ENCODE measurements at places on chromosomes 1 and 21.

DNA sequence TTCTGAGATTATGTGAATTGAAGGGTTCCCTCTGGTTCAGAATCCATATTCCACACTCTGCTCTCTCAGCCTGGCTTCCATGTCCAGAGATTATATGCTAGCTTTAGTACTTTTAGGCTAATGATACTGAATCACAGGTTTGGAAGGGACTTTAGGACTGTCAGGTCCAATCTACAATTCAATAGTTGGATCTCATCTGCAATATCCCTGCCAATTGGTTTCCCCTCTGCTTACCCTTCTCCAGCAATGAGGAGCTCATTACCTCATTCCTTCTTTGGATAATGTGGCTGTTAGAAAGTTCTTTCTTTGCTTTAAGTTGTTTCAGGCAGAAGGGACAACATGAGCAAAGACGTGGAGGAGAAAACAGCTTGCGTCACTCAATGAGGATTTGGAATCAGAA is 245.3 kb downstream of the PLPP3 start:
- DNase-seq, result no peak

GRCh38 chr1:53783056-53783455 is 44.1 kb upstream of the GLIS1 start:
- no peak for DNase-seq

- DNase-seq, result no peak
Measured at GRCh38 chr1:211827051-211827450, 3.5 kb downstream of the LPGAT1 start.

DNA sequence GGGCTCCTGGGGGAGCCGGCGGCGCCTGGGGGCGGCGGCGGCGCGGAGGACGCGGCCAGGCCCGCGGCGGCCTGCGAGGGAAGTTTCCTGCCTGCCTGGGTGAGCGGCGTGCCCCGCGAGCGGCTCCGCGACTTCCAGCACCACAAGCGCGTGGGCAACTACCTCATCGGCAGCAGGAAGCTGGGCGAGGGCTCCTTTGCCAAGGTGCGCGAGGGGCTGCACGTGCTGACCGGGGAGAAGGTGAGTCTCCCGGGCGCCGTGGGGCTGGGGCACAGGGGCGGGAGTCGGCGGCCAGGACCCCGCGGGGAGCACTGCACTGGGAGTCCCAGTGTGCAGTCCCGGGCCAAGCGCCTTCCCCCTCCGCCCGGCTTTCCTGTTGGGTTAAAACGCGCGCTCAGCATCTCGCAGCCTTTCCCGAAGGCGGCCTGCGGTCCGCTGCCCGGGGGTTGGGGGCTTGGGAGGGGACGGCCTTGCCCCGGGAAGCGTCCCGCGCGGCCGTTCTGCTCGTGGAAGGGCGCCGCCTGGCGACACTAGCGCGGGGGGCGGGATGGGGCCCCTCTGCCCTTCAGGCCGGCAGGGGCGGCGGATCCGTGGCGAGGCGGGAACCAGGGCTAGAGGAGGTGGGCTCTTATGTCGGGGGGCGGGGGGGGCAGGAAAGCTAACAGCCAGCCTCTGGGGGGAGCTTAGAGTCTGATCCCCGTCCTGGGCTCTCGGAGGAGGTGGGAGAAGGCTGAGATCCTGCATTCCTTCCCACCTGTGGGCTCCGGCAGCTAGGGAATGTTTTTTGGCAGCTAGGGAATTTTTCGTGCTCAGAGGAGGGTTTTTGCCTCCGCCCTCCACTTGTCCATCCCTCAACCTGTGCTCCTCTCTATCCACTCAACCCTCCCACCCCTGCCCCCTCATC is 1.1 kb downstream of the HUNK start:
- no peak for DNase-seq

- DNase-seq, result no peak
Measured at GRCh38 chr1:31390071-31390470, 17.2 kb upstream of the FABP3 start.

GRCh38 chr1:21318714-21319159 is 28.5 kb upstream of the ECE1 start:
- no peak for DNase-seq

DNA sequence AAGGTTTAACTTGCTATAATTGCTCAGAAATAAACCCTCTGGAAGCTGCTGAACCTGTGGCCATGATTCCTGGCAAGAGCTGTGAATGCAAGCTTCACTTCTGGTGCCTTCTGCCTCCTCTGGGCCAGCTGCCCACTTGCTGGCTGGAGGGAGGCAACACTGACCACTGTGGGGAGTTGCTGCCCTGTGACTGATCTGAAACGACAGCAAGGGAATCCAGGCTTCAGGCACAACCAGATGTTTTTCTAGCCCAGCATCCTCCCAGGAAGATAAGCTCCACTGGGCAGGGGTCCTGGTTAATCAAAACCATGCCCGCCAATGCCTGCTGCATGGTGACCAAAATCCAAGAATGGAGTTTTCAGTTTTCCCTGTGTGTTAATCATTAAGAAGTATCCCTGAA is 180.0 kb upstream of the HMGB4 start:
- DNase-seq, result no peak

DNA sequence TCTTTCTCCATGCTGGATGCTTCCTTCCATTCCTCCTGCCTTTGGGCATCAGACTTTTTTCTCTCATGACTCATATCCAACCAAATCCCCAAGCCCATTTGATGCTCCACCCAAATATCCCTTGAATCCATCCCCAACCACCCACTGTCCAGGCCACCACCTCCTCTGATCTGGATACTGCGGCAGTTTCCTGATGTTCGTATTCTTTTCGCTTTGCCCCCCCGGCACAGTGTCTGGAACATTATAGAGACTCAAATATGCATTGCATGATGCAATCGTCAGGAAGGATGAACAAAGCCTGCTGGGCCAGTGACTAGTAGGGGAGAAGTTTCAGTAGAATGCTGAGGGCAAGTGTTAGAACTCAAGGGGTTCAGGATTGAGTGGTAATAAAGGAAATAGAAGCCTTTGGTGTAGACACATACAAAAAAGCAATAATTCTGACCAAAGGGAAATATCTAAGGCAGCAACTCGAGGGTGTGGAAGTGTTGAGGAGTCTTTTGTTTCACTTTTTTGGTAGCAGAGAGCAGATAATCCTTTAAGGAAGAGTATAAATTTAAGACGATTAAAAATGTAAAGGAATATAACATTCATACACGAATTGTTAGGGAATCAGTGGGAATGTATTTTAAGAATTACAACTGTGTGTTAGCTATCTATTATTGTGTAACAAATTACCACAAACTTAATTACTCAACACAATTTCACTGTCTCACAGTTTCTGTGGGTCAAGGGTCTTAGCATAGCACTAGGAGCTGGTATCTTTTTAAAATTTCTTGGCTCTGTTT is 7.5 kb downstream of the S100A11 start:
- DNase-seq, result no peak

- no peak for DNase-seq
Measured at GRCh38 chr1:22709891-22710700, 543 bp upstream of the EPHB2 start.

- DNase-seq, result no peak
Measured at GRCh38 chr1:206739411-206740076, 31.0 kb upstream of the IL19 start.

GRCh38 chr1:44411861-44412260 is 6.8 kb downstream of the RNF220 start:
- no peak for DNase-seq

- no peak for DNase-seq
Measured at GRCh38 chr1:57248830-57249229, 175.0 kb downstream of the DAB1 start.

DNA sequence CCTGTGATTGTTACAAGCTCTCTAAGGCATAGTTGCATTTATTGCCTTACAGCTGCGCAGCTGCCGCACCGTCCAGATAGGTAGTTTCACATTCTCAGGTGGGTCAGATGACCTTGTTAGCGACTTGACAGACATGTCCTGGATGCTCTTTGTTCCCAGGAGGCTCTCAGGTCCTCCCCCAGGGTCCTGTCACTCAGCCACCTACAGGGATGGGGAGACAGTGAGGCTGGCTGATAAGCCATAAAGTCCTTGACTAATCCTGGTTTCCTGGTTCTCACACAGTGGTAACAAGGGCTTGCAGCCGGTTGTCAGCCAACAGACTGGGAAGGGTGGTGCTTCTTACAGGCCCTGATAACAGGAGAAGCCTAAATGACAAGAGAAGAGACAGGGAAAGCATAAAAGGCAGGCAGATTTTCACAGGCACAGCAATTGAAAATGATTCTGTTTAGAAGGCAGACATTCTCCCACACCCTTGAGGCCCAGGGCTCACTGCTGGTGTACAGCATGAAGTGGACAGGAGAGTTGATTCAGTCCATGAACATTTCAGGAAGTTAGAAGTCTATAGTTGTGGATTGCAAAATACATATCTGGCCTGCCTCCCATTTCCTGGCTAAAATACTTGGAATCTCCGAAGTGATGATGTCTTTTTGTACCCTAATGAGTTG is 2.9 kb downstream of the ARF1 start:
- DNase-seq, result no peak

DNA sequence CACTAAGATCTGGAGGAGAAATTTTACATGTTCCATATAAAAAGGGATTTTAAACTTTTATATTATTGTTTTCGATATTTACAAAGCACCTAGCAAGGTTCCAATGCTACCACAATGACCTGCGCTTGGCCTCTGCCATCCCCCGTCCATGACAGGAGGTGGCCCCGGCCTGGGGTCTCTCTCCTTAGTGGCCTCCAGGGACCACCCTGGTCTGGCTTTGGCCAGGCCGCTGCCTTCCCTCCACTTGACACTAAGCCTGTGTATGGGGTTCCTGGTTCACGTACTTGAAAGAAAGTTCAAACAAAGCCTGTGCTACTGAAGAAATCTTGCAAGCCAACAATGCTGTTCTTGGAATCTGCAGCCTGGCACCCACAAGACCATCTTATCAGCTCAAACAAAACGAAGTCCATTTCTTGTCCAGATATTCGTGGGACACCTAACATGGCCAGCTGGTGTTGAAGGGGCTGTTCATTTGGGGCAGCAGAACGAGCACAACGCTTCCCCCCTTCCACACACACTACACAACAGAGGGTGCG is 12.8 kb downstream of the PRDM15 start:
- no peak for DNase-seq

DNA sequence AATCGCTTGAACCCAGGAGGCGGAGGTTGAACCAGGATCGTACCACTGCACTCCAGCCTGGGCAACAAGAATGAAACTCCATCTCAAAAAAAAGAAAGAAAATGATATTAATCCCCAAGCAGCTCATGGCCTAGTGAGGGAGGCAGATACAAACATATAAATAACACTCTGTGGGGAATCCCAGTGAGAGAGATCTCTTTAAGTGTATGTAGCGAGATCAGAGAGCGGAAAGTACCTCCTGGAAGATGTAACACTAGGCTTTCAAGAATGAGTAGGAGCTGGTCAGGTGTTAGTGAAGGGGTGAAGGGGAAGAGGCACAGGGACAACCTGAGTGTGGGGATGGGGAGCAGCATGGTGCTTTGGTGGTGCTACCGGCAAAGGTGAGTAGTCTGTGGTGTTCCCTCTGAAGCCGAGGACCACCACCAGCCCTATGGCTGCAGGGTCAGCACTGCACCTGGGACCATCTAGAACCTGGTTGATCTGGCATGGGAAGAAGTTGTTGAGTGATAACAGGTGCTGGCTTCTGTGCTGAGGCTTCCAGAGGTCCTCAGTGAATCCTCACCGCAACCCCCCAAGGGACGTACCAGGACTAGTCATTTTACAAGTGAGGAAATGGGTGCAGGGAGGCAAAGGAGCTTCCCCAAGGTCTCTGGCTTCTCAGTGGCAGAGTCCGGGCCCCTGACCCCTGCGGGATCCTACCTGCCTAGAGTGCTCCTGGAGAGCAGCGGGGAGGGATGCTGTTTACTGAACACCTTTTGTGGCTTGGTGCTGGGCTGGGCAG is 367.6 kb upstream of the VAMP3 start:
- no peak for DNase-seq

DNA sequence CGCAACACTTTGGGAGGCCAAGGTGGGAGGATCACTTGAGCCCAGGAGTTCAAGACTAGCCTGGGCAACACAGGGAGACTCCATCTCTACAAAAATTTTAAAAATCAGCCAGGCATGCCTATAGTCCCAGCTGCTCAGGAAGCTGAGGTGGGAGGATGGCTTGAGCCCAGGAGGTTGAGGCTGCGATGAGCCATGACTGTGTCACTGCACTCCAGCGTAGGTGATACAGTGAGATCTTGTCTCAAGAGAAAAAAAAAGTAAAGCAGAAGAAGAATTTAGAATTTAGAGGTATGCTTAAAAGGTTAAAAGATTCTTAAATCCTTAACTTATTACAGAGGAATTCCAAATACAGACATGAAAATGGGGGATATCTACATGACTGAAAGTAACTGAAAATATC is 79.5 kb downstream of the SMYD3 start:
- no peak for DNase-seq

DNA sequence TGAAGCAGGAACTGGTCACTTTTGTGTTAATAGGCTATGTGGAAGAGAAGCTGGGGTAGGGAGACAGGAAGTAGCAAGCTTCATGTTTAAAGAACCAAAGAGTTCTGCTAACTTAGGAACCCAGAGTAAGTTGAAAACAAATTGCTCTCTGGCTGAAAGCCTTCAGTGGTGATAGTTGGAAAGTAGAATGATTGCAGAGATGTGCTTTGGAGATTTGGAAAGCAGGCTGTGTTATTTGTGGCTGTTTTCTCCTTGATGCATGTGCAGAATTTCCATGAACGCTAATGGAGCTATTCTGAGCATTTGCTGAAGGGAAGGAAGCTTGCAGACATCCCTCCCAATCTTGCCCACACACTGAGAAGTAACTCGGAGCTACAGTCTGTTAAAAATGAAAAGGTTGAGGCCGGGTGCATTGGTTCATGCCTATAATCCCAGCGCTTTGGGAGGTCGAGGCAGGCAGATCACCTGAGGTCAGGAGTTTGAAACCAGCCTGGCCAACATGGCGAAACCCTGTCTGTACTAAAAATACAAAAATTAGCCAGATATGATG is 45.7 kb downstream of the TCEANC2 start:
- DNase-seq, result no peak

- no peak for DNase-seq
Measured at GRCh38 chr1:221683681-221684080, 58.2 kb downstream of the DUSP10 start.

GRCh38 chr1:243849421-243850201 is 432 bp downstream of the AKT3 start:
- no peak for DNase-seq

DNA sequence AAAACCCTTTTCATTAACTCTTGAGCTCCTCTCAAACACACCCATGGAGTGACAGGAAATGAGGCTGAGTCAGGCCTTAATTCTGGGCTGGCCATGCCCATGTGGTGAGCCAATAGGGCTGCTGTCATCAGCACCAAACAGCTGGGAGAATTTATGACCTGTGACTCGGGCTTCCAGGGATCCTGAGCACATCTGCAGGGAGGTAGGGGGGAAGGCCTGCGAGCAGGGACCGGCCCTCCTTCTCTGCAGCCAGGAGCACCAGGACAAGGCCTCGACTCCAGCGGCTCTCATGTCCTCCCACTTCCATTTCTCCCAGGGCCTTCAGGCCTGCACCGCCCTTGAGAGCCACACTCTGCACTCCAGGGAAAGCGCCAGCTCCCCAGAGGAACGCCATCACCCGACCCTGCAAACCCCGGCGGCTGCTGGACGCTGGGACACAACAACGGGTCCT is 14.6 kb downstream of the RIPK4 start:
- no peak for DNase-seq

GRCh38 chr1:197182716-197183115 is 36.2 kb upstream of the ASPM start:
- DNase-seq, result no peak

Measured in NK-92 treated with Interleukin-12 subunit alpha and Interleukin-12 subunit beta, amount 100 ng/mL, for 24 hours (cell line).